ENCODE measurements at places on chromosomes 12 and 14.
A peak's percentile ranks its signal among the peaks of the same experiment; 100 is the strongest.

GRCh38 chr12:23221066-23221465 is 596.1 kb downstream of the ETNK1 start:
- DNase-seq, result no peak

DNA sequence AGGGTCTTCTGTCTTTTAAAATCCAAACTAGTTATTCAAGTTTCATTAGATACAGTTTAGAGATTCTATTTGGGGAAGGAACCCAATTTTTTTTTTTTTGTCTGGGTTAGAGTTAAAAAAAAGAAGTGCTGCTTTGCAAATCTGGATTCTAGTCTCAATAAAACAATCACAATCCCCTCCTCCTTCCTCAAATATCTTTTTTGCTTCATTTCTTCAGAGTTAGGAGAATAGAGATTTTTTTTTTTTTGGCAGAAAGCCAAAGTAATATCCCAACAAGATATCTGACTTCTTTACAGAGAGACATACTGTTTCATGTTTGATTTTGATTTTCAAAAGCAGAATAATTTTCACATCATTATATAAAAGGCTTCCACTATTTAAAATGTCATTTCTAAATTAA is 201.9 kb downstream of the FOXN3 start:
- DNase-seq, result no peak

DNA sequence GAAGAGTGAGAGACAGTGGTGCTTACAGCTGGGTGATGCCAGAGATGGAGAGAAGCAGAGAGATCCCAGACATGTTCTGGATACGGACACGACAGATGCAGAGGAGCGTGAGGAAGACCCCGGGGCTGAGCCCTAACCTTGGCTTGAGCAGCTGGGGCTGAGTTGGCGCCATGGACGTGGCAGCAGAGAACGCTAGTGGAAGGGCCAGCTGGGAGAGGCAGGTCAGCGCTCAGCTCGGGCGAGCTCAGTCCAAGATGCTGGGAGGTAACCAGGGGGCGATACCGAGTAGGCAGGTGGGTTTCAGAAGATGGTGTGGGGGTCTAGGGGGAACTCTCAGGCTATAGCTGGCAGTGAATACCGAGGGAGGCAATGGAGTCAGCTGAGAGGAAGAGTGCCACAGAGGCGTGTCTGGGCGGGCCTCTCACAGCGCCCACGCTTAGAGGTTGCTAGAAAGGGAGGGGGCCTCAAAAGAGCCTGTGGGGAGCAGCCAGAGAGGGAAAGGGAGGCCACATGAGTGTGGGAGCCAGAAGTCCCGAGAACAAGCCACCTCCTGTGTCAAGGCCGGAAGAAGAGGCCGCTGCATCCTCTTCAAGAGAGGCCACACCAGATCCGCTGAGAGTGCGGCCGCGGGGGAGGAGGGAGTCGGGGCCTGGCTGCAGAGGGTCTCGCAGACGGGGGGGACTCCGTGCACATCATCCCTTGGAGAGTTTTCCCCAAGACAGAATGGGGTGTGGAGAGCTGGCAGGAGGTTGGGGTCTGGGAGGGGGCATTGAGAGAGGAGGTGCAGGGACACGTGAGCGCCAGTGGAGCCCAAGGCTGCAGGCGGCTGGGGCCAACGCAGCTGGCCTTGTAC is 57.0 kb upstream of the DIO3 start:
- DNase-seq, result no peak

DNA sequence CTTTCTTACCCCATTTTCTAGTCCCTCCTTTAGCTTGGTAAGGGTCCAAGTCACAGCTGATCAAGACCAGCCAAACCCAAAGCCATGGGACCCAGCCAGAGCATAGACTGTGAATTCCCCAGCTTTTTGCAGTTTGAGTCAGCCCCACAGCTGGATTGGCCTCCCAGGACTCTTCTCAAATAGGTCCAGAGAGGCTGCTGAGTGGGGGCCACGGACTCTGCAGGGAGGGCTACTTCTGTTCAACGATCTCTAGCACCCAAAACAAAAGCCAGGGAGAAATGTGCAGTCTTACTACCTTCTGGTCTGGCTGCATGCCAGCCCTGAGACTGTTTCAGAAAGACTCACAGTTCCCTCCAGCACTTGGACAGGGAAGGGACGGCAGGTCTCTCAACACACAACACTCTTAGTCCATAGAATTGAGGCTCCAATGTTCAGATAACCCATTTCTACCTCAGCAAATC is 1.6 kb downstream of the VDR start:
- DNase-seq, result no peak

DNA sequence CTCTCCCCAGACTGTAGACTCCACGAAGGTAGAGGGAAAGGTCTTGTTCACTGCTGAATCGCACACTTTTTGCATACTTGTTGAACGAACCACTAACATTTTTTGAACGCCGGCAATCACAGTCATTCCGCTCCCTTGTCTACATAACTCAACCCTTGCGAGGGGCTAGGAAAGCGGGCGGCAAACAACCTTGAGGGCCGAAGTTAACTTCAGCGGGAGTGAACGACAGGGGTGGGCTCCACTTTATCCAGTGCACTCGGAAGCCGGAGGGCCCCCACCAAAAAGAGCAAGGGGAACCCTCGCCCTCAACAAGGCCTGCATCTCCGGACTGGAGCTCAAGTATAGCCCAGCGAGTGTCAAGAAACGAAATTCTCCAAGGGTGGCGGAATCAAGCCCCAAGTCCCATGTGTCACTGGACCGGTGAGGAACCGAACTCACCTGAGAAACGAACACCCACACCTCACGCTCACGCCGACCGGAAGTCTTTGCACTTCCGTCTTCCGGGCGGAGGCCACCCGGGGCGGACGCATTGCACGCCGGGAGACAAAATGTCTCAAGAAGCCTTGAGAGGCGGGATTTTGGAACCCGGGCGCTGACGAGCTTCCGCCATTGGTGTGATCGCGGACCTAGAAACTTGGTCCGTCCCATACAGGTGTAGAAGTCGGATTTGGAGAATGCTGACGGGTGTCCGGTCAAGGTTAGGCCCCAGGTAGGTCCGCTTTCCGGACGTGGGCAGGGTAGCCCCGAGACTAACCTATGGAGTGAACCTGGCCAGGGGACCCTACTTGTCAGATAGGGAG is at the start of gene LLPH:
Gene LLPH (minus strand): TSS at position 484 of the 800 bp plus-strand sequence. CDS start 1,644 bp downstream, outside the sequence.
- DNase-seq, result peak; percentile 35

GRCh38 chr12:102513272-102513671 is 32.9 kb upstream of the IGF1 start:
- no peak for DNase-seq

DNA sequence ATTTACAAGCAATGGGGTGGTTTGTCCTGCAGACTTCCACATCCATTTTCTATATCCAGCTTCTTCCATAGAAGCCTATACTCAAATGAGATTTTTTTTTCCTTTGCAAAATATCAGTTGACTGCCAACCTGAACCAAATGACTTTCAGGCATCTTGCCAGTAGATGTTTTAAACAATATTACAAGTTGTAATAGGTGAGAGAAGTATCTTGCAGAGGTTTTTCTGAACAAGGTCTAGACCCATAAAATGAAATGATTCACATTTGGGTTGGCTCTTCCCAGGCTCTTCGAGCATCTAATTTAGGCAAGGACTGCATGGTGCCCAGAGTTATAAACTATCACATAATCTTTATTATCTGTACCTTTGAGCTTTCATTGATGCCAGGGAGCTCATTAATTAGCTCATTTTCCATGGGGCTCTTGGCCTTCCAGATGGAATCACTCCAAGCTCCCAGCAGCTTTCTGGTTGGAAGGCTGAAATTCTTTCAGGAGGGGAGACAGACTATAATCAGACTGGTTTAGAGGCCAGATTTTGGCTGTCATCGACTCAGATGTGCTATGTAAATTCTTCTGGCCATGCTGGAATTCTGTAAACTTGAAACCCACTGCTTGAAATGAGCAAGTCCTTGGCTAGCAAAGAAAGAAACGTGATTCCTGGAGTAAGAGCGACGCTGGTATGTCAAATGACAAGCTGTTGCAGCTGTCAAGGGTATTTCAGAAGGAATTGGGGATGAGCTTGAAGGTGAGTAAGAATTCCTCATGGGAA is 32.2 kb upstream of the DICER1 start:
- no peak for DNase-seq

- no peak for DNase-seq
Measured at GRCh38 chr14:73731111-73731510, 16.9 kb upstream of the PNMA1 start.

- no peak for DNase-seq
Measured at GRCh38 chr14:101252443-101253214, 308.7 kb upstream of the DIO3 start.

GRCh38 chr12:132433641-132434395 is 56.1 kb upstream of the FBRSL1 start:
- no peak for DNase-seq

DNA sequence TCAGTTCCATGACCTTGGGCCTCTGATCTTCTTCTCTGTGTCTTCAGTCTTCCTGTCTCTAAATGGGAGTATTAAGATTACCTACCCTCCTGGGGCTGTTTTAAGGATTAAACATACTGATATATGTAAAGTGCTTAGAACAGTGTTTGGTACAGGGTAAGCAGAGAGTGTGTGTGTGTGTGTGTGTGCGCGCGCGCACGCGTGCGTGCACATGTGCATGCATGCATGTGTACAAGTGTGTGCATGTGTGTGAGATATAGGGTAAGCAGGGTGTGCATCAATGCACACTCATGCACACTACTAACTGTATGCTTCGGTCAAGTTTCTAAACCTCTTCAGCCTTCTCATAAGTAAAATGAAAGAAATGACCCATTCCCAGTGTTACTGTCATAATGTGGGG is 196.6 kb downstream of the NTF3 start:
- DNase-seq, result no peak

GRCh38 chr12:62319058-62319457 is 58.9 kb downstream of the USP15 start:
- no peak for DNase-seq

- peak; percentile 63 for DNase-seq
Measured at GRCh38 chr12:66647034-66647691, 31.7 kb downstream of the GRIP1 start.

DNA sequence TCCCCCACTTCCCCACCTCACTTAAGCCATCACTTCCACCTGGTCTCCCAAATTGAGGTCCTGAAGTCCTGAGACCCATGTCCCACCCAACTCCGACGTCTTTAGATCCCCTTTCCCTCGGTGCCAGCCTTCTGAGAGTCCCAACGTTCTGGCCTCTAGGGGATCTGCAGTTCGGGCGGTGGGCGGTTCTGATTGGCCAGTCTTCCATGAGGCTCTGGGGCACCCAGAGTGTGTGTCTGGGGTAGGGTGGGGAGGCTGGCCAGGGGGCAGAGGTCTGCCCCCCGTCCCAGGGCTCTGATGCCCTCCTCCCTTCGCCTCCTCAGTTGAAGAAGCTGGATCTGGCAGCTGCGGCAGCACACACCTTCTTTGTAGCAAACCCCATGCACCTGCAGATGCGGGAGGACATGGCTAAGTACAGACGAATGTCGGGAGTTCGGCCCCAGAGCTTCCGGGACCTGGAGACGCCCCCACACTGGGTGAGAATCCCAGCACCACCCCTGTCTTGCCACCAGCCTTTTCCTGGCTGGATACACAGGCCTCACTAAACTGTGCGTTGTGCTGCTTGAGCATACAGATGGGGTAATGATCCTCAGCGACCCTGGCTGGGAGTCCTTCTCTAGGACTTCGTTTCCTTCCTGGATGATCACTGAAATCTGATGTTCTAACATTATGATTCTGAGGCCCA is 1.5 kb downstream of the P3H3 start:
- no peak for DNase-seq

DNA sequence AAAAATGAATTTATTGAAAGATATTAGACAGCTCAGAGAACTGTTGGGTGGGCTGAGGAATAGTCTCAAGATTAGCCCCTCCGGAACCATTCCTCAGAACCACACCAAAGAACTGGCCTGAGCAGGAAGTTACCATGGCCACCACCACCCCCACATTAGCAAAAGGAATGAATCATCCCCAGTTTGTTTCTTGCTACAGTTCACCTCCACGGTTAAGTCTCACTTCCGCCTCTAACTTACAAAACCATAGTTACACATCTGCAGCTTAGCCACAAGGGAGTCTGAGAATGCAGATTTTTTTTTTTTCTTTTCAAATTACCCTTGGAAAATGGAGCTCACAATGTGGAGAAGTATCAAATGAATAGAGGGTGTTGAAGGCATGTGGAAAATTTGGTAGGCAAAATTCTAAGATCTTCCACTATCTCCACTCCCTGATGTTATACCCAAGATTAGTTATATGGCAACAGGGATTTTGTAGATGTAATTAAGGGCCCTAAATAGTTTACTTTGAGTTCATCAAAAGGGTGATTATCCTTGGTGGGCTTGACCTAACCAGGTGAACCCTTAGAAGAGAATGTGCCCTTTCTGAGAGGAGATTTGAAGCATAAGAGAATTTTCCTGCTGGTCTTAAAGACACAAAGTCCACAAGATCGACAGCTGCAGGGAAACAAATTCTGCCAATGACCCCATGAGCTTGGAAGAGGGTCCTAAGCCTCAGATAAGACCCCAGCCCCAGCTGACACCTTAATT is 129.8 kb upstream of the KRR1 start:
- peak; percentile 88 for DNase-seq

GRCh38 chr14:65637780-65638179 is 225.2 kb downstream of the FUT8 start:
- DNase-seq, result peak; percentile 5

DNA sequence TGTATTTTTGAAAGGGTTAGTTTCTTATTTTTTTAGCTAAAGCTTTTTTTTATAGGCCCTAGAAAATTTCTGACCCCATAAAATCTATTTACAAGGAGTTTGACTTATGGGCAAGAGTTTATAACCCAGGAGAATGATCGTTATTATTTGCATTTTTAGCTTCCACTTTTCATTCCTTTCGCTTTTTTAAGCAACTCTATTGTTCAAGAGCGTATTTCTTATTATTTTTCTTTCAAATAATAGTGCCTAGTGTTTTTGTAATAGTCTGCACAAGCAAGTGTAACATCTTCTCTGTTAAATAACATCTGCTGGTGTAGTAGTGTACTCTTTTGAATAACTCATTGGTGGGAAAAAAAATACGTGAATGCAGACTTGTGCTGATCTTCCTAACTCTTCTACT is 216.3 kb downstream of the ERC1 start:
- no peak for DNase-seq

- no peak for DNase-seq
Measured at GRCh38 chr14:37114002-37114401, 58.4 kb downstream of the SLC25A21 start.

DNA sequence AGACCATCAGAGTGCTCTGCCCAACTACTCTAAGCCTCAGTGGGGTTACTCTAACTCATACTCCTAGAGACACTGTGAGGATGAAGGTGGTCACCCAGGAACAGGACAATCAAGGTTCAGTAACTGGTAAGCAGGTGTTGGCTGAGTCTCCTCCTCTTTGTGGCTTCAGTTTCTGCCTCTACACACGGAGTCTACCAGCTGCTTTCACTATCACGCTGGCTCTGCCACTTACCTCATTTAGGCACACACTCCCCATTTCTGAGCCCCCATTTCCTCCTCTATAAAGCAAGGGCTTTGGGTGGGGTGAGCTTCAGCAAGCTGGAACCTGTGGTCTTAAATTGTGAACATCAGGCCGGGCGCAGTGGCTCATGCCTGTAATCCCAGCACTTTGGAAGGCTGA is 7.3 kb upstream of the TCHP start:
- no peak for DNase-seq

- DNase-seq, result no peak
Measured at GRCh38 chr12:108240027-108240785, 98.9 kb downstream of the CMKLR1 start.

Data from HFF-Myc (cell line).